ENCODE measurements at places on chromosomes 11 and 22.
A peak's percentile ranks its signal among the peaks of the same experiment; 100 is the strongest.

DNA sequence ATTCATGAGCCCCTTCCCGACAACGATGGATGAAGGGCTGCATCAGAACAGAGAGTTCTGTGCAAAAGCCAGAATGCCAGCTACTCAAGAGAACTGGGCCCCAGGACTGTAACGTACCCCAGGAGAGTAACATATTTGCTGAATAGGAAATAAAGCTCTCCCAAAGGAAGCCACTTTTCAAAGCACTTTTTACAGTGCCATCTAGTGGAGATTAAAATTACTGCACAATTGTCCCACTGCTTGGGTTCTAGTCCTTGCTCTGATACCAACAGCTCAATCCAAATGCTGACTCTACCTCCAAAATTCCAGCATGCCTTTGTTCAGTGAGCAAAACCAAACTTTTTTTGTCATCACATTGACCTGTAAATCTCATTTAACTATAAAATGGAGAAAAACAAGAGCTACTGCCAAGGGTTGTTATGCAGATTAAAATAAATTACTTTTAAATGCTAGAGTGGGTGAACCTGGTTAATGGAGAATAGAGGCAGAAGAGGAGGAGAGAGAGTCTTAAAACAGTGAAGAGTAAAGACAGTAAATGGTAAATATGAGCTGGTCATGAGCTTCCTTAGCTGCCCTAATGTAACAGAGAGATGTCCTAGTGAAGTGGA, 87.6 kb upstream of the FSHB start:
- peak; percentile 9 for DNase-seq

DNA sequence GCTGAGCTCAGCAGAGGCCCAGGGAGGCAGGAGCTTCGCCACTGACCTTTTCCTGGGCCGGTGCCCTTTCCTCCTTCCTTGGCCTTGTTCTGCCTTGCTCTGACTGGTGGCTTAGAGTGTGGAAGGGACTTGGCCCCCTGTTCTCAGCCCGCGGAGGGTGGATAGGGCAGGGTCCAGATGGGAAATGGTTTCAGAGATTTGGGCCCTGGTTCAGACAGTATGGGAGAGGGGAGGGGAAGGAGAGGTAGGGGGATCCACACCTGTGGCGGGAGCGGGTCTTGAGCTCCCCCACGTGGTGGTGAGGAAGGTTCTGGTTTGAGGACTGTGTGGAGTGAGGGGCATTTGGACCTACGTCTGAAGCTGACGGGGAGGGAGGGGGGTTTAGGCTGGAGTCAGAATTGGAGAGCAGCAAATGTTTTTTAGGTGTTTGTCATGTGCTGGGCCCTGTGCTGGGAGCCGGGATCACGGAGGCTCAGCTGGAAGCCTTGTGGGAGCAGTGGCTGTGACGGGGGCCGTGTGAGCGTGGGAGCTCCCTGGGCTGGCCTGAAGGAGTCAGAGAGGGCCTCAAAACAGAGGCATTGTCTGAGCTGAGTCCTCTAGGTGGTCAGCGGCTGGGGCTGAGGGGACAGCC, 27.2 kb downstream of the SHANK3 start:
- DNase-seq: no peak

DNA sequence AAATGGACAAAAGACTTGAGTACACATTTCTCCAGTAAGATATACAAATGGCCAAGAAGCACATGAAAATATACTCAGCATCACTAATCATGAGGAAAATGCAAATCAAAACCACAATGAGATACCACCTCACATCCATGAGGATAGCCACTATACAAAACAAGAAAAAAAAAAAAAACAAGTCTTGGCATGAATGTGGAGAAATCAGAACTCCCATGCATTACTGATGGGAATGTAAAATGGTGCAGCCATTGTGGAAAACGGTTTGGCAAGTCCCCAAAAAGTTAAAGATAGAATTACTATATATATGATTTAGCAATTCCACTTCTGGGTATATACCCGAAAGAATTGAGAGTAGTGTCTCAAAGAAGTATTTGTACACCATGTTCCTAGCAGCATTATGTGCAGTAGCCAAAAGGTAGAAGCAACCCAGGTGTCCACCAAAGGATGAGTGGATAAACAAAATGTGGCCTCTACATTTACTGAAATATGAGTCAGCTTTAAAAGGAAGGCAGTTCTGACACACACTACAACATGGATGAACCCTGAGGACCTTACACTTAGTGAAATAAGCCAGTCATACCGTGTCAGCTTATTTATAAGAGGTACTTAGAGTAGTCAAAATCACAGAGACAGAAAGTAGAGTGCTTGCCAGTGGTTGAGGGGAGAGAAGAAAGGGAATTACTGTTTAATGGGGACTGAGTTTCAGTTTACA, 146.3 kb downstream of the WNT7B start:
- DNase-seq: peak; percentile 77

DNA sequence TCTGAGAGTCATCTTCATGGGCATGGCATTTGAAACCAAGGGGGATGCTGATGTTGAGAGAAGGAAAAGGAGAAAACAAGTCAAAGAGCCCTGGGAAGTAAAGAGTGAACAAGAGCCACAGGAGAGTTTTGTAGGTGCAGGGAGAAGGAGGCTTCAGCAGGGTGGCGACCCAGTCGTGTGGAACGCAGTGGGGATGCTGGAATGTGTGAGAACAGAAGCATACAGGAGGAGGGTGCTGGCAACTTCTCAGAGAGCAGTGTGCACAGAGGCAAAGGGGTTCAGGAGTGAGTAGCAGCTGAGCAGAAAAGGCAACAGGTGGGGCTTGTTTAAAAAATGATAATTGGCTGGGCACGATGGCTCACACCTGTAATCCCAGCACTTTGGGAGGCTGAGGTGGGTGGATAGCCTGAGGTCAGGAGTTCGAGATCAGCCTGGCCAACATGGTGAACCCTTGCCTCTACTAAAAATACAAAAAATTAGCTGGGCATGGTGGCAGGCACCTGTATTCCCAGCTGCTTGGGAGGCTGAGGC, 75.8 kb upstream of the PLET1 start:
- DNase-seq: no peak

GRCh38 chr11:129460714-129461113, 85.1 kb downstream of the BARX2 start:
- DNase-seq: no peak

- DNase-seq: no peak
Measured at GRCh38 chr11:117192401-117192875, 6.7 kb upstream of the TAGLN start.

DNA sequence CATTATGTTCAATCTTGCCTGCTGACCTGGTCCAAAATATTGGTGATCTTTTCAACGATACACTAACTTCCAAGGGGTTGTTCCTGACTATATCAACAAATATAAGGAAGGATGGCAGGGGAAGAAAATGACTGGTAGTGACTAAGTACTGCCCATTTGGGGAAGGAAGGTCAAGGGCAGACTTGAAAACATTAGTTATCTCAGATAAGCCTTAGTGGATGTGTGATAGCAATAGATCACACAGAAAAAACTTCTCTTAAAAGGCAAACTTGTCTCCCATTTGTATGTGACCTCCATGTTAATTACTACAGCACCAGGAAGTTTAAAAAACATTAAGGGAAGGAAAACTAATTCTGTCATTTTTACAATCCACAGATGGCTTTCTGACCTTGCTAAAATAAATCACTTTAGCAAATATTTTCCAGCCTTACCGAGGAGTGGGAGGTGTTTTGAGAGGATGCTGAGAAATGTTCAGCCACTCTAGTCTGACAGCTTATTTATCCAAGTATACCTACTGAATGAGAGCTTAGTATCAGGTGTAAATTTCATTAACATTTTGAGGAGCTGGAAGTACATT, 88.2 kb upstream of the DDI1 start:
- DNase-seq: no peak

- DNase-seq: peak; percentile 71
Measured at GRCh38 chr11:17014833-17015626, 816 bp upstream of the PLEKHA7 start.

- DNase-seq: no peak
Measured at GRCh38 chr11:965206-965775, 39.6 kb downstream of the AP2A2 start.

GRCh38 chr11:120052196-120052775, 85.6 kb downstream of the TRIM29 start:
- no peak for DNase-seq

- DNase-seq: peak; percentile 82
Measured at GRCh38 chr11:13261591-13262061, 16.0 kb upstream of the BMAL1 start.

GRCh38 chr11:6320411-6321155, at the start of gene CAVIN3:
Gene CAVIN3 (minus strand): TSS chr11:6320501. CDS start chr11:6320476, 25 bp downstream.
- DNase-seq: peak; percentile 84

- DNase-seq: peak; percentile 66
Measured at GRCh38 chr11:20110908-20111669, 49.2 kb downstream of the DBX1 start.
